ENCODE measurements at places on chromosomes 3 and 15. TPM values are rescaled to one million over a fixed set of nuclear protein-coding genes. Genes with fewer than 3 reads are reported as not detected.

DNA sequence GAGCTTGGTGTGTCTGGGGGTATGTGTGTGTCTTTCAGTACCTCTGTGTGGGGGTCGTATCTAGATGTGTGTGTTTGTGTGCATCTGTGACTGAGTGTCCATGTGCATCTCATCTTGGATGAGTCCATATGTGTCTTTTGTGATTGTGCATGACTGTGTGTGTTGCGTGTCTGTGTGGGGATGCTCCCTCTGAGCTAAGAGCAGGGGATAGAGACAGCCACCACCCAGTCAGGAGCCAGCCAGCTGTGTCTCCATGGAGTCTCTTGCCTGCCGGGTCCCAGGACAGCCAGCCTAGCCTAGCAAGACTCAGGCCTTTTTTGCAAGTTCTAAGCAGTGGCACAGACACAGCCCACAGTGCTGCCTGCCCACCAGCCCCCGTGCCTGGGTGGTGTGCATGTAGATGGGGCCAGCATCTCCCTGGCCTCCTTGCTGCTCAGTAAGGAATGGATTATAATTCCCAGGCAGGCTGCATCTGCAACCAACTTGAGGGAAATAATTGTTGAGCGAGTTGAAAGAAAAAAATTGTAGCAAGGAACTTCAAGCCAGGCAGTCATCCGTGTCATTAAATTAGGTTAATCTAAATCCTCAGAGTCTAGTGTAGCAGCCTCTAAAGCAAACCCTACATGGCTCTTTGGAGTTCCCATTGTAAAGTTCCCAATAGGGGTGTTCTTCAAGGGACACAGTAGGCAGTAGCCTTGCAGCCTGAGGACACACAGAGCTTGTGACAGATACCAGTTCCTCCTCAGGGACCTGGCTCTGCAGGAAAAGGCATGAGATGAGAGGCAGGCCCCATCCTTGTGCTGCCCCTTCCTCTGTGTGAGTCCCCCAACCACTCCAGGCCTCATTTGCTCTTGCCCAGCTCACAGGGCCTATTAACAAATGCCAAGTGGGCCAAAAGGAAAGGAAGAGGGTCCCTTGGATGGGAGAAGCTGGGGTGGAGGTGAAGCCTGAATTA lies 35.9 kb upstream of the MRPS22 start:
- peaks cover 25% of the 10 kb centered on the region for H3K4me1 ChIP-seq
- no peak for DNase-seq
- H3K27ac ChIP-seq, result no peak overlapping the region
- H3K4me3 ChIP-seq, result no peak overlapping the region

PP2D1 gene
- not detected for total RNA-seq

- H3K4me1 ChIP-seq, result no peaks in the 10 kb centered on the region
- H3K27me3 ChIP-seq, result peaks cover 37% of the 10 kb centered on the region
- H3K36me3 ChIP-seq, result no peaks in the 10 kb centered on the region
- no peak overlapping the region for H3K4me3 ChIP-seq
- no peak overlapping the region for H3K27ac ChIP-seq
Observed at GRCh38 chr3:133799794-133800585, 5.6 kb upstream of the SRPRB start.

GRCh38 chr3:69445024-69445423 lies 59.1 kb upstream of the FRMD4B start:
- no peak overlapping the region for H3K4me3 ChIP-seq
- no peaks in the 10 kb centered on the region for H3K4me1 ChIP-seq
- H3K36me3 ChIP-seq, result no peaks in the 10 kb centered on the region
- DNase-seq, result no peak
- H3K27ac ChIP-seq, result no peak overlapping the region

CTXND1 gene
- total RNA-seq, result not detected

- H3K36me3 ChIP-seq, result no peaks in the 10 kb centered on the region
- DNase-seq, result no peak
- peaks cover 5% of the 10 kb centered on the region for H3K4me1 ChIP-seq
- H3K4me3 ChIP-seq, result no peak overlapping the region
- H3K27me3 ChIP-seq, result peaks cover 34% of the 10 kb centered on the region
Observed at GRCh38 chr3:30770387-30770786, 124.1 kb downstream of the GADL1 start.

DNA sequence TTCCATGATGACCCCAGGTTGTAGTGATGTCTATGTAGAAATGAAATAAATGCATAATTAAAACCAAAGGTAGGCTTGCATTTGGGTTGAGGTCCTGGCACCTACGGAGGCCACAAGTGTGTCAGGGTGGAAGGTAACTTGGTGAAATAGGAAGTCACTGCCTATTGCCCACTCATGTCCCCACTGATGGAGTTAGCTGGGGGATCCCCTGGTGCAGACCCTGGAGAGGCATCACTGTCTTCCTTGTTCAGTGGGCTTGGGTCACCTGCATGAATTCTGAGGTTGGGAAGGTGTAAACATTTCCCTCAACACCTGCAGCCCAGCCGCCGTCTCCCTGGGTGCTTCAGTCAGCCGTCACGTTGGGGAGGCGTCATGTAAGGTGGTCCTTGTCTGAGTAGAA lies 97.1 kb downstream of the APBA2 start:
- H3K4me3 ChIP-seq, result no peak overlapping the region
- DNase-seq, result no peak
- no peaks in the 10 kb centered on the region for H3K4me1 ChIP-seq
- no peak overlapping the region for H3K27ac ChIP-seq

All from activated T-helper 2 cell treated with anti-CD3 and anti-CD28 coated beads, Interferon-gamma antibody, Interleukin-2, Interleukin-4, amounts not matched to agents 10 μg/mL and 5 μg/mL and 100 μg/mL, durations not matched to agents 14 hours and 24 hours and 36 hours (primary cell).